ENCODE measurements at places on chromosomes 12 and 14.

DNA sequence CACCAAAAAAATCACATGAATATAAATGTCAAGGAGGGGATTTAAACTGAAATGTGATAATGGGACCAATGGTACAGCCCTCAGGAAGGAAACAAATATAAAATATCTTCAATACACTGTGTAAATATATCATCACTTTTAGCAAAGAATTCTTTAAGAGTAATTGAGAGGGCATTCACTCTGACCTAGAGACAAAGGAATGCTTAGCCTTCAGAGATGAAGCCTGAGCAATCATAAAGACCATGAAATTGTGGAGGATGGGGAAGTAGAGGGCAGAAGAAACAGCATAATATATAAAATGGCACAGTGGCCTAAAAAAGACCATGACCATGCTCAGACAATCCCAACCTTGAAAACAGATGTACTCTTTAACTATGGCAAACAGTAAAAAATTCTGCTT, 20.4 kb downstream of the YAF2 start:
- no peak for DNase-seq

DNA sequence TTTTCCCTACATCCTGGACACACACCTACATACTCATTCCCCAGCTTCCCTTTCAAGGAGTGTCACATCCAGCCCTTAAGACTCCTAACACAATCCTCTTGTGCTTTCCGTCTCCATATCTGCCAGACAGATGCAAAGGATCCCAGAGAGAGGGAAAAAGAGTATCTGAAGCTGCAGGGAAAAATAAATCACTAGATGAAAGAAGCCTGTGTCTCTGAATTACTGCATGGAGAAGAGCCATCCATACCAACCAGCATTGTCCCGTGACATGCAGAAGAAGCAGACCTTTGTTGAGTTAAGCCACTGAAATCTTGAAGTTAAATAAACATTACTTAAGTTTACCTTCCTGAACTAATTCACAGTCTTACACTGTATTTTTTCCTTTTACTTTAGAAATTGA, 54.6 kb downstream of the GTF2A1 start:
- DNase-seq: no peak

GRCh38 chr12:104596134-104596799, 139.5 kb downstream of the CHST11 start:
- DNase-seq: no peak

- no peak for DNase-seq
Observed at GRCh38 chr12:75969768-75970167, 61.8 kb downstream of the PHLDA1 start.

DNA sequence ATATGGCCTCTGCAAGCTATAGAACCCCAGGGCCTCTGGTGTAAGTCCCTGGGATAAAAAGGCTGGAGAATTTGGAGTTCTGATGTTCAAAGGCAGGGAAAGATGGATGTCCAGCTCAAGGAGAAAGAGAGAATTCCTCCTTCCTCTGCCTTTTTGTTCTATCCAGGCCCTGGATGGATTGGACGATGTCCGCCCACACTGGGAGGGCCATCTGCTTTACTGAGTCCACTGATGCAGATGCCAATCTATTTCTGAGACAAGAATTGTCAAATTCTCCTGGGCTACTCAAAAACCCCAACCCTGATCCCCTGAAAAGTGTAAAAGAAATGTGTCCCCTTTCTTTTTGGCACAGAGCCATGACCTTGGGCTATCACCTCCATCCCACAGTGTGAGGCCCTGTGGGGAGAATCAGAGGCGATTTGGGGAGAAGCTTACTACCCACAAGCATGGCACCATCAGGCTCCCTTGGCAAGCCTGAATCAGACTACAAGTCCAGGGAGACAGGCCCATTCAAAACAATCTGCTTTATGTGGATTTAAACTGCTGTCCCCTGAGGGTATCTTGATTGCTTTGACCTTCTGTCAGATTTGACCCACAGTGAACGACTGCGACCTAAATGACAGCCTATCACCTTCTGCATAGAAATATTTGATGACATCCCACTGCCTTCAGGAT, 334.0 kb downstream of the NUAK1 start:
- DNase-seq: no peak

DNA sequence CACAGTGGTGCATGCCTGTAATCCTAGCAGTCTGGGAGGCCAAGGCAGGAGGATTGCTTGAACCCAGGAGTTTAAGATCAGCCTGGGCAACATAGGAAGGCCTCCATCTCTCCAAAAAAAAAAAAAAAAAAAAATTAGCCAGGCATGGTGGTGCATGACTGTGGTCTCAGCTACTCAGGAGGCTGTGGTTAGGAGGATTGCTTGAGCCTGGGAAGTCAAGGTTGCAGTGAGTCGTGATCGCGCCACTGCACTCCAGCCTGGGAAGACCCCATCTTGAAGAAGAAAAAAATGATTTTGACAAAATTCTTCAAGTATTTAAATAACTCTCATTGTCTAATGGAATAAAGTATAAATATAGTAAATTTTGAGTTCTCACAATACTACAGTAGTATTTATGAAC, 219.2 kb upstream of the SSTR1 start:
- no peak for DNase-seq

DNA sequence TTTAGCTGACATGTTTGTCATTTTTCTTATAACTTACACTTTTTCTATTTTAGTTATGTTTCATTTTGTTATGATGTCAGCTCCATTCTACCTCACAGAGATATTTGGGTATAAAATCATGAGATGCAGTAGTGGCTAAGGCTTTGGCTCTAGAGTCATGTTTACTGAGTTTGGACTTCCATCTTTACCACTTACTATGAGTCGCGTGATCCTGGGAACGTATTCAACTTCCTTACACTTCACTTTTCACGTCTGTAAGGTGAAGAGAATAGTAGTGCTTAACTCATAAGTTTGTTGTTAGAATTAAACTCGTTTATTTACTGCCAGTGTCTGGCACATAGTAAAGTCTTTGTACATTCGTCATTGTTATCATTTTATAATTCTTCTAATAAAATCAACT, 126.3 kb downstream of the ERC1 start:
- DNase-seq: no peak

- no peak for DNase-seq
Observed at GRCh38 chr12:125633686-125634085, 568.5 kb downstream of the AACS start.

DNA sequence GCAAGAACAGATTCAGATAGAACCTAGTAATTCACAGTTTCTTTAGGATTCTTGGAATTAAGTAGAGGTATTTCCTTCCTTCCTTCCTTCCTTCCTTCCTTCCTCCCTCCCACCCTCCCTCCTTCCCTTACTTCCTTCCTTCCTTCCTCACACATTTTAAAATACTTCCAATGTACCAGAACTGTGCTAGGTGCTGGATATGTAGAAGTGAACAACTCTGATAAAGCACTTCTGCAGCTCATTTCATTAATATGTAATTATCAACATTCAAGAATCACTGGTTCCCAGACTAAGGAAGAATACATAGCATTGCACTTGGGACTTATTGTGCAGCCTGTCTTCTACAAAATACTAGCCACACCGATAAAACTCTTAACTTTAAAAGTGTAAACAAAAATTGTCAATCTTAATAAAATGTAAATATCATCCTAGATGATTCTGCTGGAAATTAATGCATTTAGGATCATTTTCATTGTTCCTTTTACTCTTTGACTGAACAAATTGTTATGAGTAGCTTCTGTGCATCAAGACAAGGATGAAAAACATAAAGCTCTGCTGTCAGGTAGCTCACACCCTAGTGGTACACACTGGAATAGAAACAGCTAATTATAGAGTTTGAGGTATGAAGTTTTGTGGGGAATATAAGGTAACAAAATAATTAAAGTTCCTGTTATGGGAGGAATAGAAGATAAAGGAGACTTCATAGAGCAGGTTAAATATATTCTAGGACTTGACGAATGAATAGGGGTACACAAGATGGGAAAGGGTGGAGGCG, 99.9 kb upstream of the MYF6 start:
- DNase-seq: no peak

DNA sequence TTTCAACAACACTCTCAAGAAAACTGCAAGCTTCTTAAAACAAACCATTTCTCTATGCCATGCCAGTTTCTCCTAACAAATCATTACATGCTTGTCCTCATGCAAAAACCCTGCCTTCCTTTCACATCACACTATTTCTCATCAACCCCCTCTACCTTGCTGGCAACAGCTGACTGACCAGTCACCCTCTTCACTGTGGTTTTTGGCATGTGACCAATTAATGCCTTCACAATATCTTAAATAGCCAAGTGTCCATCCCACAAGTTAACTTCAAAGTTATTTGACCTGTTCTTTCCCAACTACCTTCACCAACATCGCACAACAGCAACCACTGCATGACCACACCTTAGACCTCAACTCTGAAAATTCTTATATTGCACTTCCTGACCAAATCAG, 159.6 kb downstream of the CEP128 start:
- no peak for DNase-seq

GRCh38 chr14:48584031-48584430, 908.6 kb upstream of the MDGA2 start:
- DNase-seq: no peak

- DNase-seq: no peak
Observed at GRCh38 chr12:44154128-44154527, 318.2 kb downstream of the TMEM117 start.

DNA sequence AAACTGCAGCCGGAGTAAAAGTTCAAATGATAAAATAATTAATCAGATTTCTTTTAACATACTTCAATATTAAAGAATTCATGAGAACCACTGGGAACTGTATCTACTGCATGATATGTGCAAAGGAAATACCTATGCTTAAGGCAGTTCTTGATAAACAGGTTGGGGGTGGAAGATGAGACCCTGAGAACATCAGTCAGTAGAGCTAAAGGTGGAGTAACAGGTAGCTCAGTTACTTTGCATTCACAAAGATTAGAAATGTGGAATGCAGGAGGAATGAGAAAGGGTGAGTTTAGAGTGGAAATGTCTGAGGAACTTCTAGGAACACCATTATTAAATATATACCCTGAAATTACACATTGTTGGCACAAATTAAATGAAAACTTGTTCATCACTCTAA, 78.6 kb downstream of the COX16 start:
- DNase-seq: no peak

DNA sequence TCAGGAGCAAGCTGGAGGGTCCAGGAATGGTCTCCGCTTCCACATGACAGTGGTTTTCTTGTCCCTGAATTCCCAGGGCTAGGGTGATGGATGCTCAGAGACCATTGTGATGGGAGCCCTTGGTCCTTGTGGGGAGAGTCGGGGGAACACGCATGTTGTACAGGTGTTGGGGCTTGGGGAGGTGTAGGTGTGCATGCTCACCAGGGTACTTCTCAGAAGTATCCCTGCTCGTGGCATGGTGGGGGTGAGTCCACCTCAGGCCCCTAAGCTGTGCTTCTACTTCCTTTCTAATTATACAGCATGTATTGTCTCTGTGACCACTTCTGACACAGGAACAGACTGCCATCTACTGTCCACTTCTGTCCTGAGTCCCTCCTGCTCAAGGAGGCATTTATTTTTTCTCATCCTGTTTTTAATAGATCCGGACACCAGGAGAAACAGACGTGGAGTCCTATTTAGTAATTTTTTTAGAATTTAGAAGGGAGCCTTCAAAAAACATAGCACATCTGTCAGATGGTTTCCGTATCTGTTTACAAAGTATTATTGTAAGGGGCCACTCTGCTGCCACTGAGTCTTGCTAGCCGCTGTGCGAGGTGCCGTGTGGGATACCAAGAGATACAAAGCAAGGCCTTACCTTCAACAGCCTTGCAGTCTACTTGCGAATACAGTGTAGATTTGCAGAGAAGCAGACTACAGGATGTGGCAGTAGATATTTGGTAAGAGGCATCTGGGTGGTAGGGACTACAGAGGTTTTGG, 10.5 kb downstream of the NTF3 start:
- no peak for DNase-seq

- no peak for DNase-seq
Observed at GRCh38 chr12:58169826-58170225, 228.5 kb downstream of the ATP23 start.

GRCh38 chr12:53862831-53863230, 75.8 kb upstream of the HOXC13 start:
- no peak for DNase-seq

GRCh38 chr14:75366963-75367362, 60.9 kb upstream of the JDP2 start:
- DNase-seq: no peak

DNA sequence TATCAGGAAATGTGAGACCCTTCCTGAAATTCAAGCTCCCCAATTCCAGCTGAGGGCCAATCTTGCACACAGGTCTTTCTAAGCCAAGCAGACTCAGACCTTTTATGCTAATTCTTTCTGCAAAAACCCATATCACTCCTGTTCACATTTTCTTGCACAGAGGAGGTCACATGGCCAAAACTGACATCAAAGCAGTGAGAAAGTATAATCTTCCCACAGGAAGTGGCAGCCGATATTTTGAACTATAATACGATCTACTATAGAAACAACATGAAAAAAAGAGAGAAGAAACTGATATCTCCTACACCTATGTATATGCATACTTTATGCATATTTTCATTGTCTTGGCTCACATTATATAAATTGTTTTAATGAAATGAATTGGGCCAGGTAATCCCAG, 132.9 kb upstream of the SSTR1 start:
- DNase-seq: no peak

- DNase-seq: no peak
Observed at GRCh38 chr12:128339631-128340030, 72.7 kb downstream of the TMEM132C start.

- no peak for DNase-seq
Observed at GRCh38 chr12:108717243-108717642, 14.1 kb downstream of the CORO1C start.

DNA sequence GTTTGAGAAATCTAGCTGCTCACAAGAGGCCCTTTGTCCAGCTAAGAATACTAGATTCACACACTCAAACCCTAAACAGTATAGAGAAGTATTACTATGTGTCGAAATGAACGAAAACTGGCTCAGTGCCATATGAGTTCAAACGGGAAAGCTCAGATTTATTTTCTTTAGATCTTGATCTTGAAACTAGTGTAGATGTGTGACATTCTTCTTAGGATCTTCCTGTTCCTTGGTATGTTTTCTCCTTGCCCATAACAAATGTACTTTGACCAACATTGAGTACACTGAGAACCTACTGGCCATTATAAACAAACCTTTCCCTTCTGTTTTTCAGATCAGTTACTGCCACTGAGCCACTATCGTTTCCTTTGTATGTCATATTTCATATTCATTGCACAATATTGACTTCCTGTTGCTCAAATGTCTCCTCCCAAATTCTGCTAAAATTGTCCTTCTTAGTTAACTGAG, 21.3 kb downstream of the MYBPC1 start:
- no peak for DNase-seq

DNA sequence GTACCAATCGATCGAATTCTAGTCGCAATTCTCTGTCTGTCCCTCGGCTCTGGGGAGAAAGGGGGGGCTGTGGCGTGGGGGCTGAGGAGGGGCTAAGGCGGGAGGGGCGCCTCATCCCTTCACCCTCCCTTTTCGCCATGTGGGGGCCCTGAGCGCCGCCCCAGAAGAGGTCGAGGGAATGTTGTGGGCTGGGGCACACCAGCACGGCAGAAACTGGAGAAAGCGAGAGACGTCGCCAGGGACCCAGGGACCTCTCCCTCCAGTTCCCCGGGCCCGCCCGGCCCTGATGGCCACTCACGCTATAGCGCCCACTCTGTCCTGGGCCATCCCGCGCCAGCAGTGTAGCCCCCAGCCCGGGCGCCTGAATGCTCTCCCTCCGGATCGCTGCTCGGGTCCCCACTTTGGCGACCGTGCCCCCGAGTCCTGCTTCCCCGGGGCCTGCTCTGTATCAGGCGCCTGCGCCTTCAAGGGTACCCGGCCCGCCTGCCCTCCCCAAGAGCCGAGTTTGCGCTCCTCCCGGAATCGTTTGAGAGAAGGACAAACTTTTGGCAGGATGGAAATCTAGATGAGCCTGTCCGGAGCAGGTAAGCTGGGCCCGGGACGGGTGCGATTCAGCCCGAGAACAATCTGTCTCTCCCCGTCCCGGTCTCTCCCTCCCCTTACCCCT, 62.6 kb downstream of the SMUG1 start:
- DNase-seq: no peak

All from H1 (cell line).